ENCODE measurements at places on chromosomes 7 and 10.

DNA sequence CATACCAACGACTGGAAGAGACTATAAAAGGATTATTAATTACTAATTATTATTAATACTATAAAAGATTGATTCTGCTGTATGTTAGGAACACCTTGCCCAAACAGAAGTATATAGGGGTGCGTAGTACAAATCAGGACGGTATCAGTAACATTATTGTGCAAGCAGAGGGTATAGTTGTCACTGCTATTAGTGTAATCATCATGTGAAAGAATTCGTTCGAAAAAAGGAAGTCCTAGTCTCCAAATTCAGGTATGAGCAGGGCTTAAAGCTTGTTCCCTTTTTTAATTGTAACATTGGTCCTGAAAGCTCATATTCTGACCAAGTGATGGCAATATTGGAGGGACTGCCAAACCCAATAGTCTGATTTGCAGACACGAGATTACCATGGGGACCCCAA lies 81.8 kb downstream of the THSD7A start:
- DNase-seq, result no peak

DNA sequence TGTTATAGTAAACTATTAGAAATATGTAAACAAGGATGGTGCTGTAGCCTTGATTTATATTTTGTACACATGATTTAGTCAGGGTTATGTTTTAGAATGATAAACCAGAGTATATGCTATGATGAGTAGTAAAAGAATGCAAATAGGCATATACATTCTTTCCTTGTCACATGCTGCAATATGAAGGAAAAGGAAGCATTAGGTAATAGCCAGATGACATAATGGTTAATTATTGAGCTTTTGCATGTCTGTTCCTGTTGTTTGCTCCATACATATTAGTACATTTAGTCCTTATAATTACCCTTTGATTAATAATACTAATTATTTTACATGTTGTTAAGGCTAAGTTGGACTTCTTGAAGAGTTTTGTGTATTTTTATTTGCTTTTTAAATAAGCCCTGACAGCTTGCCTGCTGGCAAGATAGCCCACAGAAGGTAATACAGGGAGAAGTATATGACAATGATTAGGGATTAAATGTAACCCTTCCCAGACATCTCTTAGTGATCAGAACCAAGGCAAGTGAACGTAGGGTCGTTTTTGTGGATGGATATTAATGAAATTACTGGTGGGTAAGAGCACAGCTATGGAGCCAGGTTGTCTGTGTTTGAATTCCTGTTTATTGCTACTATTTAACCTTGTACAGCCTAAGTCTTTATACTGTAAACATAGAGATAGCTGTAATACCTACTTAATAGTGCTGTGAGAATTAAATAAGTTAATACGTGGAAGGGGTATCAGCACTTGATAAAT lies 68.4 kb downstream of the PHTF2 start:
- DNase-seq, result peak; percentile 22

DNA sequence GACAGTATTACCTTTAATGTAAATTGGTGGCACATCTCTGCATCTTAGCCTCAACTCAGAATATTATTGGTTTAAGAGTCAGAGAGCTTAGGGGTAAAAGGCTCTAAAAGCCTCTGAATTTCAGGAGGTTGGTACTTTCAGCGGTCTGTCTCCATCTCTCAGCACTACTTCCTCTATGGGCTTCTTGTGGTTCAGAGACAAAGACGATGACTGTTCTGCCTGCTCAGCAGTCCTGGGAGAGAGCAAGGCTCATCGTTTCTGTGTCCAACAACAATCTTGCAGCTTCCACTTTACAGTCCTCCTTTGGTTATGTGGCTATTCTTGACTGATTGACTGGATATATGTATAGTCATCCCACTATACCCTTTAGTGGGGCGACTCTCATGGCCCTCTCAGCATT lies 394.7 kb downstream of the AUTS2 start:
- no peak for DNase-seq

GRCh38 chr7:17802056-17802455 lies 138.2 kb downstream of the SNX13 start:
- no peak for DNase-seq

GRCh38 chr10:114541797-114542160 lies 116.3 kb downstream of the ABLIM1 start:
- no peak for DNase-seq

GRCh38 chr10:66575251-66575855 lies 350.5 kb upstream of the LRRTM3 start:
- no peak for DNase-seq

DNA sequence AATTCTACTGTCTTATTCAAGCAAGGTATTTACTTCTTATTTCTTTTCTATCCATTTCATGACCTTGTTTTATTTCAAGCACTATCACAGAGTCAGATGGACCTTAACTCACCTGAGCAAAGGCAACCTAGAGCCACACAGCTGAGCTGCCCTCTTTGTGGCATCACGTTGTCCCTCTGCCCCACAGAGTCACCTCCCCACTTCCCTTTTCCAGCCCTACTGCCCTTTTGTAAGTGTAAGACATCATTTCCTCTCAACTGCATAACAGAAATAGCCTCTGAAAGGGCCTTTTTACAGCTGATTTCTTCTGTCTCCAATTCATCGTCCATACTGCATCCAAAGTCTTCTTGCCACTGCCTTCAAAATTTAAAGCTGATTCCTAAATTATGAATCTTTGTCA lies 946.0 kb downstream of the NRG3 start:
- no peak for DNase-seq

DNA sequence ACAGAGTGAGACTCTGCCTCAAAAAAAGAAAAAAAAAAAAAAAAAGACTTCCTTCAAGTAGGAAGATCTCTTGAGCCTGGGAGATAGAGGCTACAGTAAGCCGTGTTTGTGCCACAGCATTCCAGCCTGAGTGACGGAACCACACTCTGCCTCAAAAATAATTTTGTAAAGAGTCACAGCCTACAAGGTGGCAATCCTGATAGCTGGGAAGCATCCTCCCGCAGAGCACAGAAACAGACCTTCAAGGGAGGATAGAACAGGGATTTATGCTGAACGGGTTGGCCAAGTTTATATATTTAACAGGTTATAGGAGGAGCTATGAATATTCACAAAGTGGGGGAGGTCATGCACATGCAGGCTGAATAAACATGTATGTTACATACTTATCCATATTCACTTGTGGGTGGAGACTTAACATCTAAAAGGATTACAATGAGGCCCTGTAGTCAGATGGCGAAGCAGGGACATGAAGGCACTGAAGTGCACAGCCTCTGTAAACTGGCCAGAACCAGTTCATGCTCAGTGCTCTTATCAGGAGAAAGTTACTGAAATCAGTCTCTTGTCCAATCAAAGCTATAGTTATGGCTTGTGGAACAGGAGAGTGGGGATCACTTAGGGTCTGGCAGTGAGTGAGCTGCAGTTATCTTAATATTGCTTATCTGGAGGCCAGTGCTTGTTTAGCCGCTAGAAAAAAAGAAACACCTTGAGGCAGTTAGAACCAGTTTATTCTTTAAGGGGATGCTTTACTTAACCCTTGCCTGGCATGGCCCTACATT lies 6.8 kb downstream of the LMBR1 start:
- DNase-seq, result no peak

- DNase-seq, result peak; percentile 95
These were observed at the start of gene ESYT2 for GRCh38 chr7:158829342-158830210. ESYT2 (minus strand) TSS chr7:158829509; CDS start chr7:158829418, 91 bp downstream.

- peak; percentile 6 for DNase-seq
These were observed 89.9 kb downstream of the CDH23 start for GRCh38 chr10:71486484-71487114.

DNA sequence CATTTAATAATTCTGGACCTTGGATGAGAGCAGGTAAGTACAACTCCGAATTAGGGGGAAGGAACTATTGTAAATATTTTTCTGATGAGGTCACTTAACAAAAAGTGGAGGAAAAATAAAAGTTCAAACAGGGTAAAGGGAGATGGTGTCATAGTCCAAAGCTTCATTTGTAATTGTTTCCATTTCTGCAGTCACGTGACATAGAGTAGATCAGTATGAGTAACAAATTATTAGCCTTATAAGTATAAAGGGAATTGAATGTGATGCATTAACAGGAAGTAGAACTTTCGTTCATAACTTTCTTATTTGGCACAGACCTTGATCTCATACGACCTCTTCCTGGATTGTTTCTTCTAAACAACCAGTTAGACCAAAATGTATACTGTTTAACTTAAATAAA lies 347.2 kb upstream of the TPK1 start:
- no peak for DNase-seq

GRCh38 chr10:97731346-97732051 lies 5.4 kb upstream of the ZFYVE27 start:
- DNase-seq, result no peak

DNA sequence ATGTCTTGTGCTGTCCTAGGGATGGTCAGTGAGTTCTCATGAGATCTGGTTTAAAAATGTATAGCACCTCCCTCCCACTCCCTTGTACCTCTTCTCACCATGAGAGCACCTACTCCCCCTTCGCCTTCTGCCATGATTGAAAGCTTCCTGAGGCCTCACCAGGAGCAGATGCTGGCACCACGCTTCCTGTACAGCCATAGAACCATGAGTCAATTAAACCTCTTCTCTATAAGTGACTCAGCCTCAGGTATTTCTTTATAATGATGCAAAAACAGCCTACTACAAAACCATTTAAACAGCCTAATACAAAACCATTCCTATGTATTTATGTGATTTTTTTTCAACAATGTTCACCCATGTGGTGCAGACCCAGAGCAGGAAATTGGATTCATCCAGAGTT lies 32.0 kb downstream of the KDM7A start:
- DNase-seq, result no peak

DNA sequence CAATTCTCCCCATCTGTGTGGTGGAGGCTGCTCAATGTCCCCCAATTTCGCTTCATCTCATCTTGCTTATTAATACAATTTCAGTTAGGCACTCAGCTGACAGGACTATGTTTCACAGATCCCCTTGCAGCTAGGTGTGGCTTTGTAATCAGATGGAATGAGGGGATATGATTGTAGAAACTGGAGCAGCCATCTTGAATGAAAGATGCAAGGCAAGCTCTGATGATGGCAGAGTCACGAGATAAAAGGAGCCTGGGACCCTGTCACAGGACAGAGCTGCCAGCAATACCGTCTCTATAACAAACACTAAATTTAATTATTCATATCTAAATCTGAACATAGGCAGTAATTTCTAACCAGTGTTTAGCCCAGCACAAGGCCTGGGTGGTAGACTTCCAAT lies 991 bp upstream of the DLD start:
- no peak for DNase-seq

GRCh38 chr10:5666008-5666840 lies at the start of gene ASB13:
ASB13 (minus strand) TSS chr10:5666595; CDS start chr10:5666551, 44 bp downstream.
- no peak for DNase-seq

DNA sequence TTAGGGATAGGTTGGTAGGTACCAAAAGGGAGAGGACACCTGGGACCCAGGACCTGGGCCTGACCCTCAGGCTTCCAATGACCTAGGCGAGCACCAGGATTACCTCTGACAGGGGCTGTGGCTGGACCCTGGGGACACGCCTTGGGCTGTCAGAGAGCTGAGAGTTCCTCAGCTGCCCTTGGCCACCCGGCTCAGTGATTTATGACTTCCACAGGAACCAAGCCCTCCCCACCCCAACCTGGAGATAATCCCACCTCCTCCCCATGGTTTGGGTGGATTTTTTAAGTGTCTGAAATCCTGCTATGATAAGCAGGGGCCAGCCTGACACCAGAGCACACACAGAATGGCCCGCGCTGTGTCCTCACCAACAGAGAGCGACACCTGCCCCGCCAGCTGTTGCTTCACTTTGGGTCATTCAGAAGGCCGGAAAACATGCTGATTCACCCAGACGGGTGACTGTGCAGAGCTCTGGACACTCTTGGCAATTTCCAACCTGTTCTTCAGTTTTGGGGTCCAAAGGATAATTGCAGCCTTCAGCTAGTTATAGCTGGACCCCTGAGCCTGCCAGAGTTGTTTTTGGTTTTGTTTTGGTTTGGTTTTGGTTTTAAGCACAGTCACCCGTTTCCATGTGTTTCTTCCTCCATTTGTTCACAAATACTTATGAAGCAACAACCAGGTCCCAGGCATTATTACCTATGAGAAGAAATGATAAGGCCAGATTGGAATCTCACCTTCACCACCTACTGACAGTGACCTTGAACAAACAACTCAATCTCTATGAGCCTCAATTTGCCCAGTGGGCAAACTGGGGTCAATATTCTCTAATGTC lies 78.2 kb downstream of the RAB11FIP2 start:
- DNase-seq, result no peak

- DNase-seq, result no peak
These were observed 183.4 kb downstream of the DNAJB6 start for GRCh38 chr7:157520249-157520648.

- DNase-seq, result peak; percentile 42
These were observed 51.2 kb downstream of the INSYN2A start for GRCh38 chr10:127145173-127145572.

- no peak for DNase-seq
These were observed 19.7 kb downstream of the SUFU start for GRCh38 chr10:102523250-102524029.

- no peak for DNase-seq
These were observed 116.5 kb upstream of the LRRN3 start for GRCh38 chr7:110974441-110974840.

GRCh38 chr7:40799-41750 lies 151.3 kb upstream of the FAM20C start:
- DNase-seq, result no peak

GRCh38 chr10:110074298-110074697 lies 66.5 kb downstream of the ADD3 start:
- no peak for DNase-seq

- no peak for DNase-seq
These were observed 7.6 kb downstream of the FAM53B start for GRCh38 chr10:124736491-124737136.

- no peak for DNase-seq
These were observed 323.0 kb upstream of the AOAH start for GRCh38 chr7:37047260-37047659.

GRCh38 chr7:136057509-136057908 lies 80.3 kb upstream of the MTPN start:
- no peak for DNase-seq

DNA sequence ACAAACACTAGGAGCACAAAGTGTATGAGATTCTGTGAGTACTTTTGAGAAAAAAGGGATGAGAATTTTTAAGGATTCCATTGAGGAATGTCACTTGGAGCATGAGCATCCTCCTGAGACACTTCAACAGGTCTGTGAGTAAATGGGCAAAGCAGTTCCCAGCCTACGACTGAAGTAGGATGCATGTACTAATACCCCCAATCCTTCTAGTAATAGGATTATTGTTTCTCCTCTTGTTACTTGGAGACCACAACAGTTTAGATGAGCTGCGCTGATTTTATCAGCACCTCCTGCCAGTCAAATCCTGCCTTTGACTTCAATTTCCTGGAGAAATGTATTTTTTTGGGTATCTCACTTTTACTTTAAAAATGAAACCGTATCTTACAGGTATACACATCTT lies 820 bp downstream of the BBS9 start:
- DNase-seq, result no peak

DNA sequence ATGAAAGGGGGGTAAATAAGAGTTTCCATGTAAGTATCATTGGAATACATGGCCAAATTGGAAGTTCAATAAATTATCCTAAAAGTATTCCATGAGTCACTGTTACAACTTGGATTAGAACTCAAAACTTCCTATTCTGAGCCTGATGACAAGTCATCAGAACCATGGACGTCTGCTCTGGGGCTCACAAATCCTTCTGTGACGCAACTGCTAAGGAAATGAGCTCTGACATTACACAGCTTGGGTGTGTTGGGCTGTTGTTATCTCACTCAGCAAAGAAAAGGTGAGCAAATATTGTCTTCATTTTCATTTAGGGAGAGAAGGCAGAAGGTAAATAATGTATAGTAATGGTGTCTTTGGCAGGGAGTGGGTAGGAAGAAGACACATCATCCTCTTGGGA lies 214.8 kb upstream of the ADO start:
- no peak for DNase-seq

GRCh38 chr10:101903827-101904550 lies 60.4 kb upstream of the KCNIP2 start:
- no peak for DNase-seq

All from GM04504 (cell line).